ENCODE measurements at places on chromosomes 3 and 15.

GRCh38 chr3:175046601-175047000 lies 187.5 kb downstream of the NAALADL2 start:
- H3K4me1 ChIP-seq: no peaks in the 10 kb centered on the region
- H3K27me3 ChIP-seq: no peaks in the 10 kb centered on the region
- H3K36me3 ChIP-seq: peaks cover 16% of the 10 kb centered on the region
- DNase-seq: no peak
- H3K27ac ChIP-seq: no peak overlapping the region

DNA sequence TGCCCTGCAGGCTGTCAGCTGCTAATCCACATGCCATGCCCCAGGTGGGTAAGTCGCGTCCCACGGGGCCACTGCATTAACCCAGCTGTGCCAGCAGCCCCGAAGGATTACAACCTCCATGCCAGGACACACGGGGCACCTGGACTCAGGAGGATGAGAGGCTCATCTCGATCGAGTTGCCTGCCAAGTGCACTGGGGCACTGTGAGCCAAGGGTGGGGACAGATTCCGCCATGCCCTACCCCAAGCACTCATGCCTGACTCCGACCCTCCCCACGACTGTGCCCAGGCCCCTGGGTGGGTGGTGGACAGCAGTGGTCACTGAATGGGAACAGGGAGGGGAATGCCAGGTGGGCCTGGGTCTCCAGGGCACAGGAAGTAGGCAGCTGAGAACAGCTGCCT lies 20.7 kb upstream of the SNRPA1 start:
- H3K4me1 ChIP-seq: no peaks in the 10 kb centered on the region
- H3K36me3 ChIP-seq: no peaks in the 10 kb centered on the region
- H3K27me3 ChIP-seq: peaks cover 31% of the 10 kb centered on the region
- H3K4me3 ChIP-seq: no peak overlapping the region
- no peak for DNase-seq

- DNase-seq: no peak
- peaks cover 16% of the 10 kb centered on the region for H3K4me1 ChIP-seq
- H3K27ac ChIP-seq: no peak overlapping the region
- no peaks in the 10 kb centered on the region for H3K36me3 ChIP-seq
Observed at GRCh38 chr15:60649845-60650548, 171.1 kb upstream of the ICE2 start.

GRCh38 chr15:77528290-77528967 lies 104.3 kb downstream of the LINGO1 start:
- peaks cover 65% of the 10 kb centered on the region for H3K4me1 ChIP-seq
- DNase-seq: no peak
- H3K4me3 ChIP-seq: peak overlapping the region; percentile 15

DNA sequence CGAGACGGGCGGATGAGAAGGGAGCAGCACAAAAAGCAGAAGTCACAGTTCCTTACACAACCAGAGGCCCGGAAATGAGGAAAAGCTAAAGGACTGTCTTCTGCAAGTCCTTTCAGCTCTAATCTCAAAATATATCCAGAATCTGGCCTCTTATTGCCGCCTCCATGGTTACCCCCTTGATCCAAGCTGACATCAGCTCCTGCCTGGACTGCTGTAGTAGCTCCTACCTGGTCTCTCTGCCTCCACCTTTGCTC lies 324.0 kb upstream of the ROPN1 start:
- H3K36me3 ChIP-seq: no peaks in the 10 kb centered on the region
- peaks cover 2% of the 10 kb centered on the region for H3K4me1 ChIP-seq
- H3K4me3 ChIP-seq: no peak overlapping the region
- no peak for DNase-seq

DNA sequence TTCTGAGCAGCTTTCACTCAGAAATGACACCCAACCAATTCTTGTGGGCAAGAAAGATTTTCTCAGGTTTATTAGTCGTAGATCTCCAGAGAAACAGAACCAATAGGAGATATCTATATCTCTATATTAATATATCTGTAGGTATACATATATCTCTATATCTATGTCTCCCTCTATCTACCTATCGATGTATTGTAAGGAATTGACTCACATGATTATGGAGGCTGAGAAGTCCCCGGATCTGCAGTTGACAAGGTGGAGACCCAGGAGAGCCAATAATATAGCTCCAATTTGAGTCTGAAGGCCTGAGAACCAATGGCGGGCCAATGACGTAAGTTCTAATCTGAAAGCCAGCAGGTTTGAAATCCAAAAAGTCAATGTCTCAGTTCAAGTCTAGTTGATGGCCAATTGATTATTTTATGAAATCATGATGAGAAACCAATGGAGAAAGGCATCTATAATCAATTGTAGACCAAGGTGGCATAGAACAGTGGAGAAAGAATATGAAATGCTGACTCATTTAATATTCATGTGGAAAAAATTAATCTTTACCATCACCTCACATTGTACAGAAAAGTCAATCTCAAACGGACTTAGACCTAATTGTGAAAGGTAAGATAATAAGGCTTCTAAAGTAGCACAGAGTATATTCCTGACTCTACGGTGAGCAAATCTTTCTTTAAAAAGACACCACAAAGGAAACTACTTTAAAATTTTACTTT lies 65.6 kb upstream of the CHRNA7 start:
- no peaks in the 10 kb centered on the region for H3K4me1 ChIP-seq
- no peak overlapping the region for H3K4me3 ChIP-seq
- no peaks in the 10 kb centered on the region for H3K36me3 ChIP-seq
- DNase-seq: no peak
- H3K27ac ChIP-seq: no peak overlapping the region
- peaks cover 29% of the 10 kb centered on the region for H3K27me3 ChIP-seq

DNA sequence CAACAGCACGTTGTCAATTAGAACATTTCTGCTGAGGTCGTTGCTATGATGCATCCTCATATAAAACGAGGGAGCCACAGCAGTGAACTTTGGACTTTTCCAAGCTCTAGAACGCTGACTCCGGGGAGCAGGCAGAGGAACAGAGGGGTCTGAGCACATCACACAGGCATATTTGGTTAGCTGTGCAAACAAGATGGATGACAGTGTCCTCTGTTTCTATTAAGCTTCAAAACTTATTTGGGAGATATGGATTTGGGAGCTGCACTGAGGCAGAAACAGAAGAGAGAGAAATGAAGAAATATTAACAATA lies 278.0 kb upstream of the TBL1XR1 start:
- H3K36me3 ChIP-seq: no peaks in the 10 kb centered on the region
- no peak overlapping the region for H3K4me3 ChIP-seq
- H3K4me1 ChIP-seq: peaks cover 40% of the 10 kb centered on the region
- no peak for DNase-seq
- H3K27ac ChIP-seq: no peak overlapping the region

DNA sequence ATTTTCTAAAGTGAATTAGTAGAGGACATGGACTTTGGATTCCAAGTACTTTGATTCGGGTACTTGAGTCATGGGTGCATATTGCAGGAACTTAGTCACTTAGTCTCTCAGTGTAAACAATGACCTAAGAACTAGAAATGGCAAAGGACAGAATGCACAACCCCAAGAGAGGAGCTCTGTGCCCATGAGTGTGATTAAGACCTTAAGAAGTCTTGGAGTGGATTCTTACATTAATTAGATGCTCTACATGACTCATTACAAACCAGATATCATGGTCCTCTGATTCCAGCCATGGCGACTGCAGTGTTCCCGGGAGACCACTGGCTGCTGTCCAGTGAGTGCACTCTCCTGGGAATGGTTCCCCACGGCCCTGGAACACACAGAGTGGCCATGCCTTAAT lies 251.5 kb downstream of the GABRG3 start:
- H3K27ac ChIP-seq: no peak overlapping the region
- no peak for DNase-seq
- no peak overlapping the region for H3K4me3 ChIP-seq
- H3K36me3 ChIP-seq: no peaks in the 10 kb centered on the region
- no peaks in the 10 kb centered on the region for H3K27me3 ChIP-seq

GRCh38 chr3:197795200-197795599 lies 4.1 kb downstream of the LRCH3 start:
- H3K27ac ChIP-seq: no peak overlapping the region
- H3K4me1 ChIP-seq: peaks cover 16% of the 10 kb centered on the region
- peaks cover 2% of the 10 kb centered on the region for H3K36me3 ChIP-seq
- no peaks in the 10 kb centered on the region for H3K27me3 ChIP-seq

GRCh38 chr3:58384381-58385090 lies 49.1 kb downstream of the PDHB start:
- no peak overlapping the region for H3K27ac ChIP-seq
- H3K4me1 ChIP-seq: peaks cover 27% of the 10 kb centered on the region

DNA sequence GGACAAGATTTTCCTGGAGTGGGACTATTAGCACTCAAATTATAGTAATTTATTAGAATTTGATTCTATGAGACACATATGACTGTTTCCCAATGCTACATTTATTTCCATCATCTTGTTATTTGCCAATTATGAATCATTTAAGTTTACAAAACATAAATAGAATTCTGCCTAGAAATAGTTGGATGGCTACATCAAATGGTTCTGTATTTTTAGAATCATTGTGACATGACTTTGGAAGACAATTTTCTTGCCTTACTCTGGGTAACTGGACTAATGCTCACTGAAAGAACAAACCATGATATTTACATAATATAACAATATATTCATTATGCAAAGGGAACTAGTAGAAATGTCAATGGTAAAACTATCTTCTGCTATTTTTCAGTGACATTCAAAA lies 173.5 kb downstream of the ZIC1 start:
- no peaks in the 10 kb centered on the region for H3K36me3 ChIP-seq
- no peaks in the 10 kb centered on the region for H3K4me1 ChIP-seq
- no peak overlapping the region for H3K4me3 ChIP-seq
- no peak for DNase-seq

DNA sequence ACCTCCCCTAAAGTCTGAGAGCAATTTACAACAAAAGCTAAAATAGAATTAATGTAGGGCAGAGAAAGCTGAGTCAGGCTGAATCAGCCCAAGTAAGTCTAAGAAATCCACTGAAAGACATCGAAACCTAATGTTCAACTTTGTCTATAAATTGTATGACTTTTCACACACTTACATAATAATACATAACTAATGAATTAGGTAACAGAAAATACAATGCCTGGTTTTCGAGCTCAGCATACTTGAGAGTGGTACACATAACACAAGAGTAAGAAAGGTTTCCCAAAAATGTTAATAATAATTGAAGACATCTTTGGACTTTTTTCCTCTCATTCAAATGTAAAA lies 55.3 kb upstream of the VGLL4 start:
- DNase-seq: no peak
- H3K4me3 ChIP-seq: no peak overlapping the region
- H3K27ac ChIP-seq: no peak overlapping the region

- H3K27ac ChIP-seq: peak overlapping the region; percentile 36
- no peak for DNase-seq
- no peak overlapping the region for H3K4me3 ChIP-seq
- H3K36me3 ChIP-seq: peaks cover 3% of the 10 kb centered on the region
- no peaks in the 10 kb centered on the region for H3K4me1 ChIP-seq
Observed at GRCh38 chr15:74798388-74799254, 14.0 kb upstream of the LMAN1L start.

GRCh38 chr15:45773149-45773548 lies 138.3 kb downstream of the SQOR start:
- no peaks in the 10 kb centered on the region for H3K36me3 ChIP-seq
- H3K4me3 ChIP-seq: no peak overlapping the region
- peaks cover 8% of the 10 kb centered on the region for H3K27me3 ChIP-seq
- no peaks in the 10 kb centered on the region for H3K4me1 ChIP-seq
- H3K27ac ChIP-seq: no peak overlapping the region

GRCh38 chr3:12393894-12394293 lies 90.4 kb upstream of the TSEN2 start:
- no peaks in the 10 kb centered on the region for H3K4me1 ChIP-seq
- H3K27ac ChIP-seq: no peak overlapping the region
- no peak for DNase-seq
- H3K4me3 ChIP-seq: no peak overlapping the region
- H3K27me3 ChIP-seq: peaks cover 4% of the 10 kb centered on the region

- H3K27ac ChIP-seq: no peak overlapping the region
- H3K36me3 ChIP-seq: no peaks in the 10 kb centered on the region
- peak overlapping the region; percentile 62 for H3K4me3 ChIP-seq
- no peak for DNase-seq
- peaks cover 95% of the 10 kb centered on the region for H3K27me3 ChIP-seq
- peaks cover 25% of the 10 kb centered on the region for H3K4me1 ChIP-seq
Observed at GRCh38 chr15:88258093-88258641, 1.6 kb upstream of the NTRK3 start.

GRCh38 chr3:147139341-147139740 lies 267.0 kb downstream of the ZIC4 start:
- H3K27me3 ChIP-seq: no peaks in the 10 kb centered on the region
- no peaks in the 10 kb centered on the region for H3K36me3 ChIP-seq
- no peaks in the 10 kb centered on the region for H3K4me1 ChIP-seq
- no peak for DNase-seq
- H3K27ac ChIP-seq: no peak overlapping the region

- peak overlapping the region; percentile 80 for H3K27ac ChIP-seq
- peaks cover 3% of the 10 kb centered on the region for H3K36me3 ChIP-seq
- DNase-seq: no peak
- H3K4me3 ChIP-seq: no peak overlapping the region
Observed at GRCh38 chr15:78454992-78455391, 17.0 kb downstream of the IREB2 start.

DNA sequence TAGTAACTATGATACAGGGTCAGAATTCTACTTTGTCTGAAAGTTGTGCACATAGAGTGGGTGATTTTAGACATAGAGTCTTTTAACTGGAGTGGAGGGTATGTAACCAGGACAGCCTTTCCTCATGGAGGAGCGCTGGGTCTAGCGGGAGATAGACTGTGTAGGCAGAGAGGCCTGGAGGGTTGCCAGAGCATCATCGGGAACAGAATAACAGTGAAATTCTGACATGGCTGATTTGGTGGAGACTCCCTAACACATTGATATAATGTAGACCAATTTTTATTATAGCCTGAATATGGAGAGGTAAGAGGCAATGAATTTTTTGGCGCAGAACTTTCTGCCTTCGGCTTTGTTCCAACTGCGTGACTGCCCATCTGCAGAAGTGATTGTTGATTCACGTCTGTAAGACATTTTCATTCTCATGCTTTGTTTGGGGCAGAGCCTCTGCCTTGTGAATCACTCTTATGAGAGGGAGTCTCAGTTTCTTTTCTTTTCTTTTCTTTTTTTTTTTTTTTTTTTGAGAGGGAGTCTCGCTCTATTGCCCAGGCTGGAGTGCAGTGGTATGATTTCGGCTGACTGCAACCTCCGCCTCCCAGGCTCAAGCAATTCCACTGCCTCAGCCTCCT lies 16.0 kb downstream of the LPP start:
- no peak for DNase-seq
- H3K27ac ChIP-seq: no peak overlapping the region
- H3K4me1 ChIP-seq: peaks cover 11% of the 10 kb centered on the region
- no peaks in the 10 kb centered on the region for H3K27me3 ChIP-seq
- H3K4me3 ChIP-seq: no peak overlapping the region
- H3K36me3 ChIP-seq: no peaks in the 10 kb centered on the region

DNA sequence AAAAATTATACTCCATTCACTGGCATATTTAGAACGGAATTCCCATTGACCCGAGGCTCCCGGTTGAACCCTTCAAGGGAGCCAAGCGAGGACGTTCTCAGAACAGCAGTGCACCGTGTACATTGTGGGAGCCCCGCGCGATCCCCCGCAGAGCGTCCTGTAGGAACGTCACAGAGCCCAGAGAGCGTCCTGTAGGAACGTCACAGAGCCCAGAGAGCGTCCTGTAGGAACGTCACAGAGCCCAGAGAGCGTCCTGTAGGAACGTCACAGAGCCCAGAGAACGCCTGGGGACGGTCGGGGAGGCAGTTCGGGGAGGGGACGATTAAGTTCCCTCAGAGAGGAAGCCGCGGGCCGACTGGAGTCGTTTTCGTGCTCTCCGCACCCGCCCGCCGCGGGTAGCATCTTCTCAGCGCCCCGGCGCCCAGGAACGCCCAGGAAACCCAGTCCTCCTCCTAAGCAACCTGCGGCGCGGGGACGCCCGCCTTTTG lies 506 bp upstream of the ATP1B3 start:
- H3K27me3 ChIP-seq: no peaks in the 10 kb centered on the region
- H3K4me1 ChIP-seq: peaks cover 36% of the 10 kb centered on the region
- H3K27ac ChIP-seq: peak overlapping the region; percentile 97
- peak overlapping the region; percentile 87 for H3K4me3 ChIP-seq
- peaks cover 2% of the 10 kb centered on the region for H3K36me3 ChIP-seq
